ENCODE measurements at places on chromosomes 7 and 10.

- DNase-seq = no peak
Observed at GRCh38 chr10:61464461-61465170, 11.4 kb upstream of the TMEM26 start.

GRCh38 chr7:148458263-148458662 is 132.3 kb upstream of the C7orf33 start:
- DNase-seq = no peak

DNA sequence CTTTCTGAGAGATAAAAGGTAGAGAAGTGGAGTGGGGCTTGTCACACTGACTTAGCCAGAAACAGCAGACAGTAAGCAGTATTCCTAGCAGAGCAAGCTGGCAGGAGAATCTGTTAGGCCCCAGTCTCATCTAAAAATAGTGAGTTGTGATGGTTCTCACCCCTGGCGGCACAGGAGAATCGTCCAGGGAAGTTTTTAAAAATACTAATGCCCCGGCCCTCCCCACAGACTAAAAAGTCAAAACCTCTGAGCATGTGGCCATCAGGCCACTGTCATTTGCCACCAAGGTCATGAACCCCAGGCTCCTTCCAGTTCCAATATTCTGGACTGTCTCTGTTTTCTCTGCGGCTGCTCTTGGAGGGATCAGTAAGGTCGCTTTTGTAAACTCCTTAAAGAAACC is 34.0 kb downstream of the LYZL1 start:
- DNase-seq = no peak

GRCh38 chr7:46568420-46569132 is 647.5 kb upstream of the IGFBP3 start:
- DNase-seq = no peak

DNA sequence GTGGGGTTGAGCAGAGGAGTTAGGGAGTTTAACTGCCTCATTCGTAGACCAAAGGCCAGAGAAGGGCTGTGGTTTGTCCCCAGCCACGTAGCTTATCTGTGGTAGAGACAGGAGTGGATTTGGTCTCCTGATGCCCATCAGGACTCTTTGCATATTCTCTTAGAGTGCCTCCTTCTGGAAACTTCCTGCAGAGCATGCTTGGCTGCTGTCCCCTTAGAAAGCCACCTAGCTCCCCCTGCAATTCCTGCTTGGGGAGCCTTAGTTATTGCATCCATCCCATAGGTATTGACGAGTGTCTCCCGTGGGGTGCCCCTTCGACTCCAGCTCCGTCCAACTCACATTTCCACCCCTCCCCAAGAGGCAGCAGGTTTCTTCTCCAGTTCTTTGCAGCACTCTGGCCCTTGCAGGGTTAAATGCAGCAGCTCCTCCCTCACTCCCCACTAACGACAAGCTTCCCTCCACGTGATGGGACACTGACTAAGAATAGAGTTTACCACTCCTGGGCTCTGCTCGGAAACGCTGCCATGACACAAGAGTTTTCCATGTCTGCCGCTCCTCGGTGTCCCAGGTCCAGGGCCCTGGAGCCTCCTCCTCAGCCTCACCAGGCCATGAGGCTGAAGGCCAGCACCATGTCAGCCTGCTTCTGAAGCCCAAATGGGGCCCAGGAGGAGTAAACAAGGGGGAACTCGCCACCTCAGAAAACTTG is 147.8 kb upstream of the UNC5B start:
- no peak for DNase-seq

- DNase-seq = no peak
Observed at GRCh38 chr10:80542053-80542452, 4.4 kb downstream of the SH2D4B start.

DNA sequence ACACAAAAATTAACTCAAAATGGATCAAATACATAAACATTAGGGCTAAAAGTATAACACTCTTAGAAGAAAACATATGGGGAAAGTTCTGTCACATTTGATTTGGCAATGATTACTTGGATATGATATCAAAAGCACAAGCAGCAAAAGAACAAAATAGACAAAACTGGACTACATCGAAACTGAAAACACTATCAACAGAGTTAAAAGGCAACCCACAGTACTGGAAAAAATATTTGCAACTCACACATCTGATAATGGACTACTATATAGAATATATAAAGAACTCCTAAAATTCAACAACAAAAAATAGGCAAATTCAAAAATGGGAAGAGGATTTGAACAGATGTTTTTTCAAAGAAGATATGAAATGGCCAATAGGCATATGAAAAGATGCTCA is 51.0 kb downstream of the COA1 start:
- DNase-seq = no peak

DNA sequence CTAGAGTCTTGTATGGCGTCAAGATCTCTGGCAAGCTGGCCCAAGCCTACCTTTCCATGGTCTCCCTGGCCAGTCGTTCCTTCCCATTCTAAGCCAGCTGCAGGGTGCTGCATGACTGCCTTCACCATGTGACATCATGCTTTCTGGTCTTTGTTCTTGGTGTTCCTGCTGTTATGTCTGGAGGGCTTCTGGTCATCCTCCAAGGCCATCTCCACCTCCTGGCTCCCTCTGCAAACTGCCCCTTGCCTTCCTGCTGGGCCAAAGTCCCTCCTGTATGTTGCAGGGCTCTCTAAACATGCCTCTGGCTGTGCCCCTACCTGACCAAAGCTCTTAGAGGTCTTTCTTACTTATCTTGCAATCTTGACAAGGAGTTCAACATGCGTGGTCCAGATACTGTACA is 44.4 kb upstream of the SHH start:
- no peak for DNase-seq

- DNase-seq = no peak
Observed at GRCh38 chr10:17019696-17020095, 109.9 kb downstream of the CUBN start.

GRCh38 chr7:80307227-80307856 is 172.7 kb downstream of the GNAI1 start:
- no peak for DNase-seq

DNA sequence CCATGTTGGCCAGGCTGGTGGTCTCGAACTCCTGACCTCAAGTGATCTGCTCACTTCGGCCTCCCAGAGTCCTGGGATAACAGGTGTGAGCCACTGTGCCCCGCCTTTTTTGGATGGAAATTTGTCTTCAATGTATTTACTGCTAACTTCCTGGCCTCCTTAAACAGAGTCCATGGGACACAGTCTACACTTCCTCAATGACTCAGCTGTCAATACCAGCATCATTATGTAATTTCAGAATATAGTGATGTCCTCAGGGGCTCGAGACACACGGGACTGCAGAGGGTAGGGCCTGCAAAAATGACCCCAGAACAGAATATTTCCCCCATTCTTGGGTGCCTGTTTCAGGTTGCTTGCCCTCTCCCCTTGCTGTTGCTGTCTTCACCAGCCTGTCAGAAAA is 31.1 kb downstream of the CAMK2G start:
- no peak for DNase-seq
